ENCODE measurements at places on chromosomes 2 and 18. TPM values are rescaled to one million over a fixed set of nuclear protein-coding genes. Genes with fewer than 3 reads are reported as not detected.
A peak's percentile ranks its signal among the peaks of the same experiment; 100 is the strongest.

Gene APCDD1
- not detected for total RNA-seq

Gene CFAP65
- not detected for total RNA-seq

Gene TLX2
- total RNA-seq: 2.4 TPM

Gene CFC1
- not detected for total RNA-seq

Gene IL1B
- total RNA-seq: not detected

Gene PAX8
- 3.0 TPM for total RNA-seq

Gene PLCD4
- total RNA-seq: 0.35 TPM

Gene FLACC1
- 3.3 TPM for total RNA-seq

DNA sequence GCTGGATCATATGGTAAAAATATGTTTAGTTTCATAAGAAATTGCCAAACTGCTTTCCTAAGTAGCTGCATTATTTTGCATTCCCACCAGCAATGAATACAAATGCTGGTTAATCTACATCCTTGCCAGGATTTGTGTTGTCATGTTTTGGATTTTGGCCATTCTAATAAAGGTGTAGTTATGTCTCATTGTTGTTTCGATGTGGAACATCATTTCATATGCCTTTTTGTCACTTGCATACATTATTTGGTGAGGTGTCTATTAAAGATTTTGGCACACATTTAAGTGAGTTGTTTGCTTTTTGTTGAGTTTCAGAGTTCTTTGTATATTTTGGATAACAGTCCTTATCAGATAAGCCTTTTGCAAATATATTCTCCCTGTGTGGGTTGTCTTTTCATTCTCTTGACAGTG lies 299.2 kb upstream of the TFPI start:
- no peak for DNase-seq
- H3K27ac ChIP-seq: no peak overlapping the region
- no peaks in the 10 kb centered on the region for H3K36me3 ChIP-seq
- H3K4me3 ChIP-seq: no peak overlapping the region
- H3K27me3 ChIP-seq: no peaks in the 10 kb centered on the region

DNA sequence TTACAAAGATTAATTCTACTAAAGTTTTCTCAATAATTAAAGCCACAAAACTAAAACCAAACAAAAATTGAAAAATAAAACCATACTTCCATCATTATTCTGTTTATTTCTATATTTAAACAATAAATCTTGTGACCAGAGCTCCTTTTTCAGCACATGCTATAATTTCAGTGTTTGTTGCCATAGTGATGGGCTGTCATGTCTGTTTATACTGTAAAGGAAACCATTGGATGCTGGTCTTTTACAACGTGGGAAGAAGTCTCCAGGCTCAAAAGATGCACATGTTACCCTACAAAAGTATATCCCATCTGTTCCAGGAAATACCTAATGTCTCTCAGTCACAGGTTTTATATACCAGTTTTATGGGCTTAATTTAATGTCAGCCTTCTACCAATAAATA lies 100.1 kb upstream of the MC2R start:
- no peak overlapping the region for H3K27ac ChIP-seq
- H3K36me3 ChIP-seq: peaks cover 2% of the 10 kb centered on the region
- no peak for DNase-seq
- H3K4me3 ChIP-seq: no peak overlapping the region
- H3K27me3 ChIP-seq: peaks cover 5% of the 10 kb centered on the region

- H3K4me3 ChIP-seq: no peak overlapping the region
- peaks cover 6% of the 10 kb centered on the region for H3K4me1 ChIP-seq
Measured at GRCh38 chr2:43329637-43330036, 103.2 kb upstream of the ZFP36L2 start.

- H3K27ac ChIP-seq: no peak overlapping the region
- H3K4me1 ChIP-seq: no peaks in the 10 kb centered on the region
- no peak for DNase-seq
- H3K36me3 ChIP-seq: peaks cover 2% of the 10 kb centered on the region
- H3K27me3 ChIP-seq: no peaks in the 10 kb centered on the region
- H3K4me3 ChIP-seq: no peak overlapping the region
Measured at GRCh38 chr18:23063502-23063901, 71.8 kb upstream of the CABLES1 start.

DNA sequence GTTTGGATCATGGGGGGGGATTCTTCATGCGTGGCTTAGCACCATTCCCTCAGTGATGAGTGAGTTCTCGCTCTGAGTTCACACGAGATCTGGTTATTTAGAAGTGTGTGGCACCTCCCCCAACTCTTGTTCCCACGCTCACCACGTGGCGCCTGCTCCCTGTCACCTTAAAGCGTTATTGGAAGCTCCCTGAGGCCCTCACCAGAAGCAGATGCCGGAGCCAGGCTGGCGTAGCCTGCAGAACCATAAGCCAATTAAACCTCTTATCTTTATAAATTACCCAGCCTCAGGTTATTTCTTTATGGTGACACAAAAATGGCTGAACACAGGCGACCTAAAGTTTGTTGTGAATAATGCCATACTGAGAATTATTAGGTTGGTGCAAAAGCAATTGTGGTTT lies 10.5 kb upstream of the MTCL1 start:
- peaks cover 6% of the 10 kb centered on the region for H3K27me3 ChIP-seq
- no peak overlapping the region for H3K27ac ChIP-seq

DNA sequence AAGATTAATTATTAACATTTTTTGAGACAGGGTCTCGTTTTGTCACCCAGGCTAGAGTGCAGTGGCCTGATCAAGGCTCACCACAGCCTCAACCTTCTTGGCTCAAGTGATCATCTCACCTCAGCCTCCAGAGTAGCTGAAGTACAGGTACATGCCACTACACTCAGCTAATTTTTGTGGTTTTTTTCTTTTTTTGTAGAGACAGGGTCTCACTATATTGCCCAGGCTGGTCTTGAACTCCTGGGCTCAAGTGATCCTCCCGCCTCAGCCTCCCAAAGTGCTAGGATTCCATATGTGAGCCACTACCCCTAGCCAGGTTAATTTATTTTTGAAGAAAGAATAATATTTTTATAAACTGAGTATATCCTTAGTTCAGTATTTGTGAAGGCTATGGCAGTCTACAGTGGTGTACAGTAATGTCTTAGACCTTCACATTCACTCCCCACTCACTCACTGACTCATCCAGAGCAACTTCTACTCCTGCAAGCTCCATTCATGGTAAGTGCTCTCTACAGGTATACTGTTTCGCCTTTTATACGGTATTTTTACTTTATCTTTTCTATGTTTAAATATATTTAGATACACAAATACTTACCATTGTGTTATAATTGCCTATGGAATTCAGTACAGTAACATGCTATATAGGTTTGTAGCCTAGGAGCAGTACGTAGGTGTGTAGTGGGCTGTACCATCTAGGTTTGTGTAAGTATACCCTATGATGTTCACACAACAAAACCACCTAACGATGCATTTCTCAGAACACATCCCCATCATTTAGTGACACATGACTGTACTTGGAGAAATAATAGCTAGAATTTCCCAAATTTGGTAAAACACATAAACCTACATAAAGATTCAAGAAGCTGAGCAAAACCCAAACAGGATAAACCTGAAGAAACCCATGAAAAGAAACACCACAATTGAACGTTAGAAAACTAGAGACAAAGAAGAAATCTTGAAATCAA lies 38.6 kb downstream of the MGAT4A start:
- H3K27ac ChIP-seq: peak overlapping the region; percentile 92
- H3K4me1 ChIP-seq: peaks cover 86% of the 10 kb centered on the region
- DNase-seq: peak; percentile 31
- no peaks in the 10 kb centered on the region for H3K27me3 ChIP-seq

DNA sequence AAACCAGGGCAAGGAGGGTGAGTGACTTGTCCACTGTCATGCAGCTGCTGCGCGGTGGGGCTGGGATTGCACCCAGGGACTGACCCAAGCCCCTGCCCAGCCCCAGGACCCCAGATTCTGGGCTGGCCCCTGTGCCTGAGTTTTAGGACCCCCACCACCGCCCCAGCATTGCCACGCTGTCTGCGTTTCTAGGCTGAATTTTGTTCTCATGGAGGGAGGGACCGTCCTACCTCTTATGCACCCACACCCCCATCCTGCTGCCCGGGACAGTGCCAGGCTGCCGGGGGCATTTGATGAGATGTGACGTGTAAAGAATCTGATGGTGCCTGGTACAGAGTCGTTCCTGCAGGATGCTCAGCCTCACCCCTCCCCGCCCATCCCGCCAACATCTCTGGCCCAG lies 111.0 kb upstream of the ODC1 start:
- no peaks in the 10 kb centered on the region for H3K4me1 ChIP-seq
- no peaks in the 10 kb centered on the region for H3K36me3 ChIP-seq
- H3K4me3 ChIP-seq: no peak overlapping the region
- no peak for DNase-seq

- DNase-seq: no peak
- no peak overlapping the region for H3K27ac ChIP-seq
- no peak overlapping the region for H3K4me3 ChIP-seq
- peaks cover 6% of the 10 kb centered on the region for H3K36me3 ChIP-seq
- H3K27me3 ChIP-seq: peaks cover 16% of the 10 kb centered on the region
Measured at GRCh38 chr2:102061286-102061699, 69.5 kb downstream of the IL1R2 start.

GRCh38 chr2:44579115-44579836 lies 217.5 kb downstream of the CAMKMT start:
- H3K4me3 ChIP-seq: peak overlapping the region; percentile 88
- H3K27ac ChIP-seq: peak overlapping the region; percentile 80
- no peaks in the 10 kb centered on the region for H3K36me3 ChIP-seq
- peaks cover 40% of the 10 kb centered on the region for H3K4me1 ChIP-seq

DNA sequence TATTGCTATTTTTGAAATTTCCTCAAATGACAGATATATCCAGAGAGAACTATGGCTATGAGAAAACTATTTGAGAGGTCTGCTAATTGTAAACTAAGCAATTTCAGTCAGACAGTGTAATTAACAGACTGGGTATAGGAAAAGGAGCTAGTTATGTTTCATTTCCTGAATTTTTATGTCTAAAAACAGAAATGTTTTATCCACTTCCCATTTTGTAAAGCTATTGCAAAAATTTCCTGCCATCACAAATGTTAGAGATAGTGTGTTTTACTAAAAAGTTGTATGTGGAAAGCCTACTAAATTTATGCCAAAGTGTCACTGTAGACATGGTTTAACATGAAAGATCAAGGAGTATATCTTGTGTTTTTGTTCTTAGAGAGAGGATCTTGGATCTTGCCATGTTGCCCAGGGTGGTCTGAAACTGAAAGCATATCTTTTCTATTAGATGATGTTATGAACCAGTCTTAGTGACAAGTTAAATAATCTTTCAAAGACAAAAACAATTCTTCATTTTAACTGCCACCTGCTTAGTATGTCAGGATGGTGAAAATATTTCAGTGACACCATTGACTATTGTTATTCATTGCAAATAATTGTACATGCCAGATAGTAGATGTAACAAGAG lies 40.5 kb upstream of the ITPRID2 start:
- H3K27ac ChIP-seq: no peak overlapping the region
- DNase-seq: no peak
- H3K4me3 ChIP-seq: no peak overlapping the region
- no peaks in the 10 kb centered on the region for H3K27me3 ChIP-seq
- H3K4me1 ChIP-seq: peaks cover 16% of the 10 kb centered on the region

DNA sequence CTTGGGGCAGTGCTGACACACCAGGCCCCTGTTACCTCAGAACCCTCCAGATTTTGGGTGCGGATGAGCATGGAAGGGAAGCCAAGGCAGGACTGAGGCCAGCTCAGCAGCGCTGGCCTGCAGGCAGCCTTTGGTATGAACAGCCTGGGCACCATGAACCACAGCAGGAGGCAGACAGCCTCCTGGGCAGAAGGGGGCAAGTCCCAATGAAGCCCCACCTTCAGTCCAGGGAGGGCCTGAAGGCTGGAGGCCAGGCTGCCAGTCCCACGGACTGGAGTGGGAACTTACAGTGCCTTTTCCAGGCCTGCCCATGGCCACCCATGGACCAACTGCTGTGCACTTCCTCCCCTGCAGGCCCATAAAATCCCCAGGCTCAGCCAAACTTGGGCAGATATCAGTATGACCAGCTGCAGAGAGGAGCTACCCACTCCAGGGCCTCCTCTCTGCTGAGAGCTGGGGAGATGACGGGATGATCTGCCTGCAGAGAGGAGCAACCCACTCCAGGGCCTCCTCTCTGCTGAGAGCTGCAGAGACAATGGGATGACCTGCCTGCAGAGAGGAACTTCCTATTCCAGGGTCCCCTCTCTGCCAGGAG lies 74.7 kb downstream of the NEURL3 start:
- no peak for DNase-seq
- H3K36me3 ChIP-seq: peaks cover 6% of the 10 kb centered on the region
- H3K4me3 ChIP-seq: no peak overlapping the region
- peaks cover 11% of the 10 kb centered on the region for H3K4me1 ChIP-seq
- H3K27ac ChIP-seq: no peak overlapping the region
- peaks cover 31% of the 10 kb centered on the region for H3K27me3 ChIP-seq

- DNase-seq: no peak
- H3K4me1 ChIP-seq: no peaks in the 10 kb centered on the region
- H3K27me3 ChIP-seq: peaks cover 21% of the 10 kb centered on the region
- no peaks in the 10 kb centered on the region for H3K36me3 ChIP-seq
- H3K27ac ChIP-seq: no peak overlapping the region
Measured at GRCh38 chr2:17800219-17800618, 16.0 kb upstream of the MSGN1 start.

DNA sequence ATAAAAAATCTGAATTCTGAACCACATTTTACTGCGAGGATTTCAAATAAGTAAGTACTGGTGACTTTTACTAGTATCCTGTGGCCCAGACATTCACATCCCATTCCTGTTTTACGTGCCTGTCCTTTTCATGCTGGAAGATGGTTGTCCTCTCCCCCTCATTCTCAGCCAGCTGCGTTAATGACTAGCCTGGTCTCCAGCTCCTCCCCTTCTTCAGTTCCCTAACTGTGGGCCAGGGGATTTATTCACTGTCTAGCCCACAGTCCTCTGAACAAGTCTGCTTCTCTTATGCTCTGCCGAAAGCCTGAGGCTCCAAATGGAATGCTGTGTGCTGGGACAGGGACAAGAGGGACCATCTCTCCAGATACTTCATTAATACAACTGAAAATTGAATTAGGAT lies 373.9 kb downstream of the PTPRM start:
- no peaks in the 10 kb centered on the region for H3K4me1 ChIP-seq
- no peaks in the 10 kb centered on the region for H3K27me3 ChIP-seq
- no peak for DNase-seq
- H3K4me3 ChIP-seq: no peak overlapping the region
- no peaks in the 10 kb centered on the region for H3K36me3 ChIP-seq
- H3K27ac ChIP-seq: no peak overlapping the region

- peaks cover 5% of the 10 kb centered on the region for H3K27me3 ChIP-seq
- no peaks in the 10 kb centered on the region for H3K36me3 ChIP-seq
- no peak overlapping the region for H3K27ac ChIP-seq
Measured at GRCh38 chr2:60855989-60856669, 25.2 kb upstream of the REL start.

GRCh38 chr18:70195014-70195614 lies 10.4 kb downstream of the RTTN start:
- peak overlapping the region; percentile 29 for H3K27ac ChIP-seq
- peak overlapping the region; percentile 7 for H3K4me3 ChIP-seq
- H3K36me3 ChIP-seq: peaks cover 9% of the 10 kb centered on the region
- DNase-seq: no peak

GRCh38 chr18:32355896-32356295 lies 114.8 kb downstream of the GAREM1 start:
- no peaks in the 10 kb centered on the region for H3K36me3 ChIP-seq
- H3K27me3 ChIP-seq: no peaks in the 10 kb centered on the region
- no peak overlapping the region for H3K4me3 ChIP-seq

- no peak for DNase-seq
- H3K27me3 ChIP-seq: peaks cover 49% of the 10 kb centered on the region
- H3K27ac ChIP-seq: no peak overlapping the region
- H3K4me1 ChIP-seq: peaks cover 14% of the 10 kb centered on the region
- no peaks in the 10 kb centered on the region for H3K36me3 ChIP-seq
Measured at GRCh38 chr18:13211534-13211933, 7.0 kb upstream of the LDLRAD4 start.

Data from activated T-cell treated with anti-CD3 and anti-CD28 coated beads, Interleukin-2, amount 50 U/mL, for 72 hours (primary cell).